ENCODE measurements at places on chromosomes 6 and 20. TPM values are rescaled to one million over a fixed set of nuclear protein-coding genes. Genes with fewer than 3 reads are reported as not detected.

DNA sequence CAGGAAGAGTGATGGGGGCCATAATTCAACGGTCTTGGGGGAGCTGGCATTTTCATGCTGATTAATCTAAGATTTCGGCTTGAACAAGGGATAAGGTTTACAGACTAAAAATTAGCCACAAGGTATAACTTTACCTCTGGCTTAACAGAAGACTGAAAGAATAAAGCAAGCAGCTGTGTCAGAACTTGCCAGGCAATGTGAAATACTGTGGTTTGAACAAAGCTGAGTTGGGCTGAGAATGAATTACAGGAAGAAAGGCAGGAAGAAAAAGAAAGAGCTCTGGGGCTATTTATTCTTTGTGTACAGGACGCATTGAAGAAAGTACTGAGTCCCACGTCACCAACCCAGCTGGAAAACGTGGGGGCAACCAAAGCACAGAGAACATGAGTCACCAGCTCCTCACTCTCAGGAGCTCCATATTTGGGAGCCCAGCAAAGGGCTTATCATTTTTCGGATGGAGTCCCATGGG is 121.5 kb upstream of the NEDD9 start:
- H3K27me3 ChIP-seq, result no peaks in the 10 kb centered on the region
- no peaks in the 10 kb centered on the region for H3K36me3 ChIP-seq
- no peak for DNase-seq
- peak overlapping the region; percentile 67 for H3K27ac ChIP-seq
- peaks cover 23% of the 10 kb centered on the region for H3K4me1 ChIP-seq
- H3K4me3 ChIP-seq, result no peak overlapping the region

The PDYN gene
- not detected for total RNA-seq

The GABRR1 gene
- not detected for total RNA-seq

DNA sequence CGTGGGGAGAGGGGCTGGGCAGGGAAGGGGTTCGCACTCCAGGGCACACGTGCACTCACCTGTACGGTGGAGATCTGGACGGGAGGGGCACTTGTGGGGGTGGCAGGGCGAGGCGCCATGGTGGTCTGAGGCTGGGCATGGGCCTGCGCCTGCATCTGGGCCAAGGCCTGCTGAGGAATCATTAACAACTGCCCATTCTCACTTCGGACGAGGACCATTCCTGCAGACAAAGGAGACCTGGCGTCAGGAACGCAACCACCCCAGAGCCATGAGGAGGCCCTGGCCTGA is 51.2 kb downstream of the TAF4 start:
- no peaks in the 10 kb centered on the region for H3K4me1 ChIP-seq
- H3K27ac ChIP-seq, result no peak overlapping the region
- no peak overlapping the region for H3K4me3 ChIP-seq
- H3K36me3 ChIP-seq, result peaks cover 30% of the 10 kb centered on the region
- no peaks in the 10 kb centered on the region for H3K27me3 ChIP-seq

- DNase-seq, result no peak
- H3K4me3 ChIP-seq, result no peak overlapping the region
- H3K4me1 ChIP-seq, result no peaks in the 10 kb centered on the region
- H3K27me3 ChIP-seq, result no peaks in the 10 kb centered on the region
- no peaks in the 10 kb centered on the region for H3K36me3 ChIP-seq
Observed at GRCh38 chr20:47142774-47143170, 213.7 kb downstream of the ZMYND8 start.

The FNDC1 gene
- total RNA-seq, result 1.1 TPM

The CDH26 gene
- total RNA-seq, result 8.8 TPM

Measured in upper lobe of right lung (tissue), 1 donor.